Stimulated activated CD4-positive, alpha-beta T cell treated with anti-CD3 and anti-CD28 coated beads, Interleukin-2, amount 100 ng/mL, for 48 hours (primary cell): ENCODE measurements at places on chromosomes 13 and 19.

DNA sequence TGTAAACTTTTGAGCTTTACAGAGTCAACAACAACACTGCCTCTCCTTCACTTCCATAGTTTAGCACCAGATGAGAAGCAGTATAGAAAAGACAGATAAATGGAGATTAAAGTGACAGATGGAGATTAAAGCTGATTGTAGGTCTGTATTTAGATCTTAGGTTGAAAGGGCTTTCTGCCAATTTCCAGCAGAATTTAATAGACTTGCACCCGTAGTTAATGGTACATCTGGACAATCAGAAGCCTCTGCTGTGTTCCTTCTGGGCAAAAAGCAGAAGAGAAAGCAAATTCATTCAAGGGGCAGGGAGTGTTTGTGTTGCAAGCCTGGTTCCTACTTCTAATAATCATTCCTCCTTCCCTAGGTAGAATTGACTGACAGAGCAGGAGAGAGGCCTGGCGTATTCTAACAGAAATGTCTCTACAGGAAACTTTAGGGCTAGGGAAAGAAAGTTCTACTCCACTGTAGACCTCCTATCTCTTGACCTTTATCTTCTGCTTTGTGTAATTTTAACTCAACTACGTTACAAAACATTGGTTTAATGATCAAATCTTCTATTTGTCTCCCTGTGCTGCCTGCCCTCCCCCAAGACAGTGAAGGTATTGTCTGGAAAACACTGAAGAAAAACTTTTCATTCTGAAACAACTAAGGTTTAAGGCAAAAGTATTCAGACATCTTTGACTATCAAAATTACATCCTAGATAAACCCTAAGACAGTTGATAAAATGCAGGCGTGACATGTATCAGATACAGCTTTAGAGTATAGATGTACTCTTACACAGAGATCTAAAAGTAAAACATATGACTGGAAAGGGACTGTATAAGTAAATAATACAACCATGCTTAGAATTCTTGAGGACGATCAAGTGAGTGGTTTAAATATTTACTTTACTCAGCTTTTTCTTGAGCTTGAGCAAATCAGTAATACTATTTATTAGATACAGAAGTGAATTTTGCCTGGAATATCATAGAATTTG, 44.4 kb downstream of the GPC6 start:
- no peak for DNase-seq

DNA sequence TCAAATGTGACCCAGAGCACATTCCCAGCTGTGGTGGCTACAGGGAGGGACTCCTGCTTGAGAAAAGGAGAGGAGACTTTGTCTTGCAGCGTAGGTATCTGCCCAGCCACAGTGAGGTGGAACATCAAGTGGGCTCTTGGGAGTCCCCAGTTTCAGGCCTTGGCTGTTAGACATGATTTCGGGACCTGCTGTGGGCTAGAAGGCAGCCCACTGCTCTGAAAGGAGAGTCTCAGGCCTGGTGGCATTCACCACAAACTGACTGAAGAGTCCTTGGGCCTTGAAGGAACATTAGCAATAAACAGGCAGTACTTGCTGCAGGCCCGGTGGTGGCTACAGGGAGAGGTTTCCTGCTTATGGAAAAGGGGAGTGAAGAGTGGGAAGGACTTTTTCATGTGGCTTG, 61.8 kb upstream of the TEX29 start:
- no peak for DNase-seq

DNA sequence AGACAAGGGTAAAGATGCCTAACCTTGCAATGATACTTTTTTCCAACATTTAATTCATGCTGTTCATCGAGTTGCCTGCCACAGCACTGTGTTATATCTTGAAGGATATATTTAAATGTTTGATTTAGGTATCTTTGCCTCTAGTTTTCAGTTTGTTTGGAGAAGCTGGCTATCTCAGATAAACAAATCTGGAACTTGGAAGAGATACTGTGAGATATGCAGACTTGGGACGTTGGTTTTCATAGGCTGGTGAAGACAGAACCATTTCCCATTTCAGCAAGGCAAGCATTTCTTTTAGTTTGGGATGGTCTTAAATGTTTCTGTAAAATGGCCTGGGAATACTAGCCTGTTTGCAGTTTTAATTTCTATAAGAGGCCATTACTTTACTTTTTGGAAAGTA, 3.3 kb downstream of the RNASEH2B start:
- DNase-seq = no peak

GRCh38 chr19:2969104-2969504, 8.3 kb upstream of the TLE6 start:
- DNase-seq = no peak

DNA sequence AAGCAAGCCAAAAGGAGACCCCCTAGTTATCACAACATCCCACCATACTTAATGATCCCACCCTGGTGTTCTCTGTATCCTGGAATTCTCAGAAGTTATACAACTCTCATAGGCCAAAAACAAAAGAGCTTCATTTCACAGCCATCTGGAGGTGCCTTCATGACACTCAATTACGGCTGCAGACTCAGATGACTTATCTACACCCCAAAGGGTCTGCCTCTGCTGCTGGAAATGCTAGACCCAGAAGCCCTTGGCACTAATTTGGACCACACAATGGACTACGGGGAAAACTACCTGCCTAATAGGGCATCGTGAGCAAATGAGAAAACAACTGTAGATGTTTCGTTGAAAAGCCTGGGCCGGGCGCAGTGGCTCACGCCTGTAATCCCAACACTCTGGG, 40.2 kb downstream of the BRD4 start:
- DNase-seq = no peak

DNA sequence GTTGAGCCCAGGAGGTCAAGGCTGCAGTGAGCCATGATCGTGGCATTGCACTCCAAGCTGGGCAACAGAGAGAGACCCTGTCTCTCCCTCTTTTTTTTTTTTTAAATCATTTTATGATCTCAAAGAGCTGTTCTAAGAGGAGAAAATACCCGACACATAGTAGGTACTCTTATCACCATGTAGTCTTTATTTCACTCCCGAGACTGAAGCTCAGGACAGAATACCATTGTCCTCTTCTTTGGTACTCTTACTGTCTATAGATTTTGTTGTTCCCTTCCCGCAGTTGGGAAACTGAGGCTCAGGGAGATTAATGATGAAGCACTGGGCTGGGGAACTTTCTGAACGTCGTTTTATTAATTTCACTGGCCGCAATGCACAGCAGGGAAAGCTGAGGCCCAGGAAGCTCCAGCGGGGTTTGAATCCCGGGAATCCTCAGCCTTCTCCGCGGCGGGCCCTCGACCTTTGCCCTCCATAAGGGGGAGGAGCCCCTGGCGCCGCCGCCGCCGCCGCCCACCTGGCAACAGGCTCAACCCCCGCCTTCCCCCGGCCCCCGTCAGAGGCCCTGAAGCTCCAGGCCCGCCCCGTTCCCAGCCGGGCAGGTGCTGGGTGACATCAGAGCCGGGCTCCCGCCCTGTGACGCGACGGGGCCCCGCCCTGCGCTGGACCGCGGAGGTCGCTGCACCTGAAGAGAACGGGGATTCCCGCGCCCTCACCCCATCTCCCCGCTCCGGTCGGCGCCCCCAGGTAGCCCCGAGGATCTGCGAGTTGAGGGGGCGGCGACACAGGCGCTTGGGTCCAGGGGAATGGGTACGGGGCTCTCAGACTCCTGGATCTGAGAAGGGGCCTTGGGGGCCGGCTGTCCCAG, 1.6 kb downstream of the MYH14 start:
- no peak for DNase-seq

GRCh38 chr19:4278419-4279266, at the start of gene SHD:
TSS of gene SHD (plus strand) at chr19:4279266. CDS start at chr19:4280064, 798 bp downstream.
- no peak for DNase-seq

GRCh38 chr13:50901701-50902100, 7.9 kb upstream of the RNASEH2B start:
- DNase-seq = no peak

DNA sequence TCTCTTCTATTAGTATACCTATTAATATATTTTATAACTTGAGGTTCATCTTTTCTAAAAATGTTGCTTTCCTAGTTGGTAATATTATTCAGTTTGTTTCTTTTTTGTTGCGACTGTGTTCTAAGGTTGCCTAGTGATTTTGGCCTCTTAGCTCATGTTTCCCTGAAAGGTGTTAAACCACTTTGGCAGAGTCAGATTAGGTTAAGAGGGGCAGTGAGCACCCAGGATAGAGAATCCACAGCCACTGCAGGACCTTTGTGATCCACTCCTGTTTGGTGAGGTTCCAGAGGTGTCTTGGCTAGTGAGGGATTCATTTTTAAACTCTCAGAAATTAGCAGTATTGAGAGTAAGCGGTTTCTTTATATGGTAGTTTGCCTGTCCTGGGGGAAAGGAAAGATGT, 14.9 kb upstream of the GPR18 start:
- DNase-seq = no peak

DNA sequence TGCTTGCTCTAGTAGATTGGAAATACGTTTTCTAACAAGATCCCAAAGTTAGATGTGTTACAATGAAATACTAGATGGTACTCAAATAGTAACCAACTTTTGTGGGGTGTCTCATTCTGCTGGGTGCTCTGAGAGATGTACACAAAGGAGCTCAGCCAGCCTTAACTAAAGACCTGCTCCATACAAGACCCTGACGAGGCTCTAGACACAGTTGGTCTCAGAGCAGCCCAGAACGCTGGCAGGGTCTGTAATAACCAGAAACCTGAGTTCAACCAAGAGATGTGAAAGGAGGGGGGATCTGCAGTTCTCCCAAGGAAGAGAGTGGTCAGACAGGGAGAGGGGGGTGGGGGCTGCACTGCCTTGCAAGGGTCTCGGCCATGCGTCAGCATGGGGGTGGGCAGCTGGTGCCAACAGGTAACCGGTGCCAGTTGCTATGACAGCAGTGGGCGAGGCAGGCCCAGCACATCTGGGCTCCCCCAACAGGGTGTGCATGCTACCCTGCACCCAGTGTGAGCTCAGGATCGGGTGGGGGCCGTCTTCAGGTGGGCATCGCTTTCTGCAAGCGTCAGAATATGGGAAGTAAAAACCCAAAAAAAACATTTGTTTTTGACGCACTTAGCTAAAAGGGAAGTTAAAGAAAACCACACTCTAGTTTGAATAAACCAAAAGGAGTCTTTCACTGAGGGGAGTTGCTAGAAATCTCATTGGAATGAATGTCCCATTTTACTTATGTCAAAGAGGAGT, 68.0 kb upstream of the GPR183 start:
- DNase-seq = no peak

DNA sequence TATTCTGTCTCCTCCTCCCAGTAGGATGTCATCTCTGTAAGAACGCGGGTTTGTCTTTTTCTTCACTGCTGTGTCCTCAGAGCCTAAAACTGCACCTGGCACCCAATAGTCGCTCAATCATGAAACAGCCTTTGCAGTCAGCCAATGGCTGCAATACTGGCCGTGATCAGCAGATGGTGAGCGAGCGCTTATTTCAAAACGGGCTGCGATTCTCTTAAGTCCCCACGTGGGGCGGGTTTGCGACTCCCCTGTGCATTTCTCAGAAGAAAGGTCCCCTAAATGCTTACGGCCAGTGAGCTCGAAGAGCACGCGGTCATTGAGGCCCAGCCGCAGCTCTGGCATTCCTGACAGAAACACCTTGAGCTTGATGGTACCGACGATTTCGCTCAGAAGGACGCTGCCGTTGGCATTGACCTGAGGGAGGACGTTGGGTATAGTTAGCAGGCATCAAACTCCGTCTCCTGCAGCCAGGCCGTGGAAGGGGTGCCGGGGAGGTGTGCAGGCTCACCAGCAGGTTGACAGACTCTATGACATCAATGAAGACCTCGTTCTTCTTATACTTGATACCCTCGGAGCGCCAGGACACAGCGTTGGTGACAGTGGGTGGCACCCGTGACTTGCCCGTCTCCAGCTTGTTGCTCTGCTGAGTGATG, 6.0 kb downstream of the AP1M2 start:
- peak; percentile 90 for DNase-seq

- no peak for DNase-seq
These were observed 3.4 kb downstream of the BBC3 start for GRCh38 chr19:47227352-47228167.

- no peak for DNase-seq
These were observed 13.9 kb upstream of the DACH1 start for GRCh38 chr13:71880753-71881541.

GRCh38 chr19:10333758-10334587, 644 bp upstream of the RAVER1 start:
- no peak for DNase-seq

- DNase-seq = no peak
These were observed 483.6 kb downstream of the KLF5 start for GRCh38 chr13:73542446-73542845.

- DNase-seq = no peak
These were observed 328.1 kb downstream of the SLITRK5 start for GRCh38 chr13:87999240-87999700.

DNA sequence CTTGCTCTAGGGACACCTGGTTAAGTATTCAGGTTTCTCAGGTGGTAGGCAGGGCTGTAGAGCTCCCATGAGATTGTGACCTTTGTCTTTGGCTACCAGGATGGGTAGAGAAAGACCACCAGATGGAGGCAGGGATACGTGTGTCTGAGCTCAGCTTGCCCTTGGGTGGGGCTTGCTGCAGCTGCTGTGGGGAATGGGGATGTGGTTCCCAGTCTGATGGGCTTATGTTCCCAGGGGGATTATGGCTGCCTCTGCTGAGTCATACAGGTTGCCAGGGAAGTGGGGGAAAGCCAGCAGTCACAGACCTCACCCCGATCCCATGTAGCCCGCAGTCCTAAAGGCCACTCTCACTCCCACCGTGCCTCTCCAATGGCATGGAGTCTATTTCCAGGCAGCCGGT, 659.9 kb upstream of the KLF12 start:
- DNase-seq = no peak

- no peak for DNase-seq
These were observed 20.4 kb upstream of the TNFSF14 start for GRCh38 chr19:6690160-6690885.

DNA sequence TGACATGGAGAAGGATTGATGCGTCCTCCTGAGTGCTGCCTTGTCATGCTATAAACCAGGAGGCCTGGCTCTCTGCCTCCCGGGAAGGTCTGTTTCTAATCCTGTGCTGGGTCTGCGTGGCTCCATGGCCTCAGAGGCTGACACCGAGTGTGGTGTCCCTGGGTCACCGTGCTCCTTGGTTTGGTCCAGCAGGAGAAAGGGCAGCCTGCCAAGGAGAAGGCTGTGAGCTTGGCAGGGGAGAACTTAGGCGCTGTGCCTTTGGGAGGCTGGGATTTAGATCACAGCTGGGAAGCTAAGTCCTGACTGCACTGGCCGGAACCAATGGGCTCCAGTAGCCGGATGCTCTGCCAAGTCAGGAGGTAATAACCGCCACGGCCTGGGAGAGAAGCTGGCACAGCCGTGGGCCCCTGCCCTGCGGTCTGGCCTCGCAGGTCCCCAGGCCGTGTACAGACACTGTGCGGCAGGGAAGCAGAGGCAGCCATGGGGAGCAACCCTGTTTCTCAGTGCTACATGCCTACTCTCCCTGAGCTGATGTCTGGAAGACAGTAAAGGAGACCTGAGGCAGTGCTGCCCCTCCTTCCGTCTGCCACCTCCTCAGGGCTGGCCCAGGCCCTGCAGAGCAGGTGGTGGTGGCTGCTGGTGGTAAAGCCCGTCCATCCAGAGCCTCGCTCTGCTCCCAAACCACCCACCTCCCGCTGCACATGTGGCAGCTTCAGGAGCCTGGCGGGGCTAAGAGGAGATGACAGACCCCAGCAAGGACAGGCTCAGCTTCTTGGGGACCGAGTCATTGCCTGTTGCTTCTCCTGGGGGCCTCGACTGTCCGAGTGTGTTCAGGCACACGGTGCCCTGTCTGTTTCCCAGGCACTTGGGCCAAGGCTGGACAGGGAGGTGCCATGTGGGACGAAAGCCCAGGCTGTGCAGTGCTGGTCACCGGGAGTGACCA, 44.9 kb downstream of the C13orf46 start:
- no peak for DNase-seq

GRCh38 chr19:47022541-47023447, 3.2 kb downstream of the NPAS1 start:
- DNase-seq = no peak

GRCh38 chr13:71875823-71876222, 8.8 kb upstream of the DACH1 start:
- no peak for DNase-seq
